ENCODE measurements at places on chromosomes 7 and 10. TPM values are rescaled to one million over a fixed set of nuclear protein-coding genes. Genes with fewer than 3 reads are reported as not detected.

INA gene
- polyA plus RNA-seq: 1.1 TPM

SEC61A2 gene
- polyA plus RNA-seq: 24.7 TPM

PNLIPRP1 gene
- polyA plus RNA-seq: not detected

MINDY4 gene
- polyA plus RNA-seq: 10.2 TPM

SEPHS1 gene
- 101 TPM for polyA plus RNA-seq

CCZ1B gene
- 65.3 TPM for polyA plus RNA-seq

ANXA8L1 gene
- polyA plus RNA-seq: 0.52 TPM

GRCh38 chr10:98028168-98028770, 2.2 kb downstream of the CRTAC1 start:
- DNase-seq: peak; percentile 52

- no peak for DNase-seq
Observed at GRCh38 chr10:121069061-121069850, 218.1 kb downstream of the WDR11 start.

DNA sequence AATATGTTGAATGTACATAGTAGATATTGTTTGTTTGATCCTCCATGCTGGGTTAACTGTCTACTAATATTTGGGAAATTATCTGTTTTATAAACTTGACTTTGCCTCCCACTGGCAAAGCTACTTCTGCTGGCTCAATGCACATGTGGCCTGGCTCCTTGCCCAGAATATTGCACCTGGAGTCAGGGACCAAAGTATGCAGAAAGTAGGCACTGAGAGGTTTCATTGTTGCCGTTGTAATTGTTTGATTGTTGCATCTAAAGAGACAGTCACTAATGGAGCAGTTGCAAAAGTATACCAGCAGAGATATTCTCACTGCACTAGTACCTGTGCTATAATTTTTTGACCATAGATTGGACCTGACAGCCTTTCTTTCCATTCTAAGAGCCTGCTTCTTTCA, 137.8 kb upstream of the CNTNAP2 start:
- no peak for DNase-seq

- DNase-seq: no peak
Observed at GRCh38 chr10:16950656-16951601, 133.7 kb upstream of the RSU1 start.

DNA sequence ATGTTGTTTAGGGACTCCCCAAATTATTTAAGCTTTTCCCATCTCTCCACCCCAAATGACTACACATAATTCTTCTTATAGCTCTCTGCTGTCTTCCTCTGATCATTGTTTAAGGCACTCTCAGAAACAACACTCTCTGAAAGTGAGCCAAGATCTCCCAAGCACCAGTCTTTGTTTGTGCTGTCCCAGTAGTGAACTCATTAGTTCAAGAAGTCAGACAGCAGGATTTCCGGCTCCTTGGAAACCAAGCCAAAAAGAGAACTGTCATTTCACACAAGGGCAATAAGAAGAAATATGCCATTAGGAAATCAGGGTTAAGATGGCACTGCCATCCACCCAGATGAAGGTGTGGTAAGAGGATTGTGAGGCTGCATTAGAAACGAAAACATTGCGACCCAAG, 83.1 kb downstream of the FZD1 start:
- DNase-seq: no peak

DNA sequence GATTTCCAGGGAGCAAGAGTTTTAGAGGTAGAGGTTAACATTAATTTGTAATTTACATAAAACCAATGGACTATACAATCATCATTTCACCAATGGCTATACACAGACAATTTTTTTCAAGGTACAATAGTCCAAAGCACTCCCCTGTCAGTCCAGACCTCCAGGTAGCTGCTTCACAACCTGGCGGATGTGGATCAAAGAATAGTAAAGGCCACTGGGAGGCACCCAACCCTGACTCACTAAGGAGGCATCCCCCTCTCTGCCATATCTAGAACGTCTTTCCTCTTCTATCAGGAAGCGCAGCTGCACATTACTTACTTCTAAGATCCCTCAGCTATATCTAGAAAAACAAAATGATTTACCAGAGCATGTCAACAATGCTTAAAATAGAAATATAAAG, 217.7 kb upstream of the AOAH start:
- DNase-seq: no peak

GRCh38 chr7:158676171-158676840, 28.3 kb downstream of the NCAPG2 start:
- no peak for DNase-seq

- DNase-seq: no peak
Observed at GRCh38 chr10:72122221-72122620, 33.9 kb upstream of the SPOCK2 start.

- no peak for DNase-seq
Observed at GRCh38 chr10:28681291-28681763, 4.0 kb downstream of the BAMBI start.

All from left renal pelvis (tissue), 4 donors.